Right forelimb (tissue), 1 donor: ENCODE measurements at places on chromosomes 6 and 20.

DNA sequence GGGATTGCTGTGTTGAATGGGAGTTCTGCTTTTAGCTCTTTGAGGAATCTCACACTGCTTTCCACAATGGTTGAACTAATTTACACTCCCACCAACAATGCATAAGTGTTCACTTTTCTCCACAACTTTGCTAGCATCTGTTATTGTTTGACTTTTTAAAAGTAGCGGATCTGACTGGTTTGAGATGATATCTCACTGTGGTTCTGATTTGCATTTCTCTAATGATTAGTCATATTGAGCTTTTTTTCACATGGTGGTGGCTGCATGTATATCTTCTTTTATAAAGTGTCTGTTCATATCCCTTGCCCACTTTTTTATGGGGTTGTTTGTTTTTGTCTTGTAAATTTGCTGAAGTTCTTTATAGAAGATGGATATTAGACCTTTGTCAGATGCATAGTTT lies 588.3 kb upstream of the ADGRB3 start:
- no peak for DNase-seq

GRCh38 chr6:108797951-108798669 lies 50.1 kb upstream of the ARMC2 start:
- no peak for DNase-seq

GRCh38 chr6:165618241-165618640 lies 44.8 kb downstream of the PDE10A start:
- DNase-seq, result no peak

DNA sequence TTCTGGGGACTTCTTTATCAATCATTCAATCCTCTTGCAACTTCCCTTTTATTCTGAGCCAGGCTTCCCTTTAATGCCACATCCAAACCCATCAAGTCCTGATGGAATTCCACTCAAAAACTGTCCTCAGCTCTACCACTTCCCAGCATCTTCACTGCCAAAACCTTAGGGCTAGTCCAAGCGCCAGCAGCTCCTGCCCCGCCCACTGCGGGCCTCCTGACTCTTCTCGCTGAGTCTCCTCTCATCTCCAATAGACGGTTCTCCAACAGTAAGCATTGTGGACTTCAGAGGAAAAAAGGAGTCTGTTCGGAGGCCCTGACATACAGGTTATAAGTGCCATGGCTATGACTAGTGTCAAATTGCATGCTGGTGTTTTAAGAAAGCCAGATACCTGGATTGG lies 38.7 kb upstream of the CNKSR3 start:
- no peak for DNase-seq

- DNase-seq, result peak; percentile 96
These were observed at the start of gene ID4 for GRCh38 chr6:19836799-19837510. Gene ID4 (plus strand): TSS chr6:19837370. CDS start chr6:19837755, 385 bp downstream.

GRCh38 chr6:152554851-152555250 lies 82.3 kb downstream of the SYNE1 start:
- DNase-seq, result no peak

DNA sequence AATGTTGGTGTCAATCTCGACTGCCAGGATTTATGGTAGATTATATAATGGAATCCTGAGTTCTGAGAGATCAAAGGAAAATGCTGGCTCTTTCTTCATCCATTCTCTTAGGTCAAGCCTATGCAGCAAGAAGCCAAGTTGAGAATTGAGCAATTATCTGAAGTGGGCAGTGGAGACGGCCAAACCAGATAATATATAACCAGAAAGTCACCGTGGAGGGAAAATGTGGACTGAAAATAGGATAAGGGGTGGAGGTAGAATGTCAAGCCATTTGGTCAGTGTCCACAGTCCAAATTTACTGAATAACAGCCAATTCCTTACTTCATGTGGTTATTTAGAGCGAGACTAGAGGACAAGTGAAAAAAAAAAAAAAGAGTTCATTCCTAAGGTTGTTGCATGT lies 107.8 kb upstream of the ESR1 start:
- no peak for DNase-seq

DNA sequence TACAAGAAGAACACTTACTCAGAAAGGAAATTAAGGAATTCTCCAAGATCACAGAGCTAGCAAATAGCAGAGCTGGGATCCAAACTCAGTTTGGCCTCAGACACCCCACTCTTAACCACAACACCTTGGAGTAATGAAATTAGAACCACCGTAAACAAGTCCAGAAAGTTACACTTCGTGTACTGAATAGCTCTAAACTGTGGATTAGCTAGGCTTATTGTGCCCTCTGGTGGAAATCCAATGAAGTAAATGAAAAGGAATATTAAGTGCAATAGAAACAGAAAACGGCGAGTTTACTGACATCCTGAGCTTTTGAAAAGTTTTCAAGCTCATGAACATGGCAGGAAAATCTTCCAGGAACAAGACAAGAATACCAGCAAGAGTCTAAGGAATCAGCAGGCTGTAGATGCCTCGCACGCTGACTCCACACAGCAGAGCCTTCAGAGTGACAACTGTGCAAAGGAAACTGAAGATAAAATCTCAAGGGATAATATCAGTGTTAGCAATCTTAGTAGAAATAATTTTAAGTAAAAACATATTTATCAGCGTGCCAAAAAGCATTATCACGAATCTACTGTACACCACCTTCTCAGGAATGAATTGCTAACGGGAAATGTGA lies 34.6 kb downstream of the FBXO5 start:
- peak; percentile 41 for DNase-seq

GRCh38 chr6:92828788-92829187 lies 590.6 kb downstream of the EPHA7 start:
- no peak for DNase-seq

DNA sequence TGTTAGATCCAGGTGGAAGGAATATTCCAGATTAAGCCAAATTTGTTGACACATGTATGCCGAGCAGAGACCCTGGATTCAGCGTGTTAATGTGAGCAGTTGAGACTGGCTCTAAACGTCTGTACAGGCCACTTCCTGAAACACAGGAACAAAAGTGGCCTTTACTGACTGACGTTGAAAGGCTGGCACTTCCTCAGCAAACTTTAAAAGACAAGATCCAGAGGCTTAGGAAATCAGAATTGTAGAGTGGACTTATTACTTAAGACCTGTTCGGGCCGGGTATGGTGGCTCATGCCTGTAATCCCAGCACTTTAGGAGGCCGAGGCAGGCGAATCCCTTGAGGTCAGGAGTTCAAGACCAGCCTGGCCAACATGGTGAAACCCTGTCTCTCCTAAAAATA lies 125.7 kb upstream of the ARID1B start:
- no peak for DNase-seq

GRCh38 chr20:8711501-8711900 lies 357.4 kb upstream of the PLCB4 start:
- no peak for DNase-seq

- DNase-seq, result no peak
These were observed 74.9 kb downstream of the FOXO3 start for GRCh38 chr6:108635505-108636226.

- no peak for DNase-seq
These were observed 577.9 kb upstream of the FLRT3 start for GRCh38 chr20:14915356-14915755.

DNA sequence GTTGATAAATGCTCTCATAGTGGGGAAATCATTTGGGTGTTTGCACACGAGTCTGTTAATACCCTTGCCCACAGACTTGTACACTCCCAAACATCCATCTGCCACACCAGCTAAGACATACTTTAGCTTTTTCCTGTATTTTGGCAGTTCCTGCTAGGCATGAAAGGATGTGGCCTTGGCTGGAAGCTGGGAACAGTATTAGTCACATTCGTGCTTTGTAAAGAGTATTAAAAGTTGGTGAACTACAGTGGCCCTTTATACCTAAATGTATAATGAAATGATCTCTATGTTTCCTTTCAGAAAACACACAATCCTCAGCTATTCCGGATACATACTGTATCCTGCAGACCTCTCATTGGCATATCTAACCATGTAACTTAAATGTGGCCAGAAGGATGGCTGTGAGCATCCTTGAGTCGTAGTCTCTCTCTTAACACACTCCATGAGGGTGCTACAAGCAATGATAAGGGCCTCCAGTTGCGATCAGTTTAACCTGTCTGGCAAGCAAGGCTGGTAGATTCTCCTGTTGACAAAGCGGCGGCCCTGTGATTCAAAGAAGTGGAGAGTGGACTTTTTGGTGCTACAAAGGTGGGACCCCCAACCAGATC lies 1.5 kb downstream of the LEMD2 start:
- DNase-seq, result no peak

DNA sequence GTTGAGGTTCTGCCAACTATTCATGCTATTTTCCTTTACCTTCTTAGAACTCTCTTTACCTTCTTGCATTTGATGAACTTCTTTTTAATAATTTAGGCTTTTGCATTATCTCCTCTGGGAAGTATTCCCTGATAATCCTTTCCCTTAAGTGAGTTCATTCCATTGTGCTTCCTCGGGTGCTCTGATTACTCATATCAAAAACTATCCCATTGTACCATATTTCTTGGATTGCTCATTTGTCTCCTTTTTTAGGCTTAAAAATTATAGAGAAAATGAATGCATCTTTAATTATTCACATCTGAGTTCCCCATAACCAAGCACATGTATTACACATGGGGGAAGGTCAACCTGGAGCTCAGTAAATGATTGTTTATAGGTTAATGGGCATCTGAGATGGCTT lies 2.5 kb downstream of the CALHM4 start:
- no peak for DNase-seq

DNA sequence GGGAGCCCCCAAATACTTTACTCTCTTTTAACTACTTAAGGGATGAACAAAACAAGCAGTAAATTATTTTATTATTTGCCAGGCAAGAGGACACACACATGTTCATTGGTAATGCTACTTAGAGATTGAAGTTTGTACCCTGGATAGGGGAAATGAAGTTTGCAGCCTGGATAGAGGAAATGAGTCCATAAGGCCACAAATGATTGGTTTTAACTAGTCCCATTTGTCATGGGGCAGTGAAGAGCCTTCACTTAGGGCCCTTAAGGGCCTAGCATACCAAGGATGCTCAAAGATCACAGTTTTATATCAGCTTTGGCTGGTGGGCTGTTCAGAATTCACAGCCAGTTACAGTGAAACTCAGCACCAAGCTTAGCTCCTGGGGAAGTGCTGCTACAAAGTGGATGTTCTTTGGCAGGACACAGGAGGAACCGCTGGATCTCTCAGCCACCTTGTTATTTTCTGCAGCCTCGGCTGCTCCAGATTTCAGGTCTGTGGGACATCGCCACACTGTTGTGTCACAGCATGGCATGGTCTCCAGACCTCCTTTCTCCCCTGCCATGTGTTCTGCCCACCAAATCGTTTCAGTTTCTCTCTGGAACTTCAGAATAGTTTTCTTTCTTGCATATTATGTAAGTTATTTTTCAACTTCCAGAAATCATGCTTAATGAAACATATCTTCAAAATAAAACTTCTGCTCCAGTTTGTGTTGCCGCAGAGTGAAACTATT lies 41.8 kb downstream of the NCOA7 start:
- DNase-seq, result no peak

- no peak for DNase-seq
These were observed 10.7 kb downstream of the SDC4 start for GRCh38 chr20:45337367-45338120.

DNA sequence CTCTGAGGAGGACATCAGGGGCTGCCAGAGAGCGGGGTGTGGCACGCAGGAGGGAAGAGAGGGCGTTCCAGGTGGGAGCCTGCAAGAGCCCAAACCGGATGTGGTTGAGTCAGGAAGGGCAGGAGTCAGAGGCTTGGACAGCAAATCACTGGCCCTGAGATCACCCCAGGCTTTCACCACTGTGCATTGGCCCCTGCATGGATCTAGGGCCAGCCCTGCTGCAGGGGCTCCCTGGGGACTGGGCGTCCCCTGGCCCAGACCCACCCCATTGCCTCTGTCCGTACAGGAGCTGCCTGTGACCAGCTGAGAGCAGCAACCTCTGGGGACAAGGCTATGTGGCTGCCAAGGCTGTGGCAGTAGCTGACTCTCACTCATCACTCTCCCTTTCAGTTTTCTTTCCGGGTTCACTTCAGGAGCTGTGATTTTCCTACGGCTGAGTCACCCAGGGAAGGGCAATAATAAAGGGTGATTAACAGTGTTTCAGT lies 33.9 kb downstream of the KCNK17 start:
- DNase-seq, result no peak

GRCh38 chr6:107228754-107229153 lies 113.4 kb upstream of the BEND3 start:
- no peak for DNase-seq

DNA sequence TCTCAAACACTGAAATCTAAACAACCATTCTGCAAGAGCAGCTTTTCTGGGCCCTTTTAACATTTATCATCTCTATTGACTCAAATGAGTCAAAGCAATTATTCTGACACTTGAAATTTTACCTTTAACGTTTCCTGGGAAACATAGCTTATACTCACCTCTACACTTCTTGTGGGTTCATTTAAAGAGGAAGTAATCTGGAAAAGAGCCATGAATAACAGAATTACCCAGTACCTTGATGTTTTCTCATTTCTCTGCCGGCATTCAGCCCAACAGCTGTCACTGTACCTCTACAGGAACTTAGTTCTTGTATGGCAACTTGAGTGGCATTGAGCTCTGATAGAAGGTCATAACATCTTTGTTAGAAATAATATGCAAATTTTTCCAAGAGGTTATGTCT lies 272.2 kb downstream of the KCNQ5 start:
- no peak for DNase-seq

DNA sequence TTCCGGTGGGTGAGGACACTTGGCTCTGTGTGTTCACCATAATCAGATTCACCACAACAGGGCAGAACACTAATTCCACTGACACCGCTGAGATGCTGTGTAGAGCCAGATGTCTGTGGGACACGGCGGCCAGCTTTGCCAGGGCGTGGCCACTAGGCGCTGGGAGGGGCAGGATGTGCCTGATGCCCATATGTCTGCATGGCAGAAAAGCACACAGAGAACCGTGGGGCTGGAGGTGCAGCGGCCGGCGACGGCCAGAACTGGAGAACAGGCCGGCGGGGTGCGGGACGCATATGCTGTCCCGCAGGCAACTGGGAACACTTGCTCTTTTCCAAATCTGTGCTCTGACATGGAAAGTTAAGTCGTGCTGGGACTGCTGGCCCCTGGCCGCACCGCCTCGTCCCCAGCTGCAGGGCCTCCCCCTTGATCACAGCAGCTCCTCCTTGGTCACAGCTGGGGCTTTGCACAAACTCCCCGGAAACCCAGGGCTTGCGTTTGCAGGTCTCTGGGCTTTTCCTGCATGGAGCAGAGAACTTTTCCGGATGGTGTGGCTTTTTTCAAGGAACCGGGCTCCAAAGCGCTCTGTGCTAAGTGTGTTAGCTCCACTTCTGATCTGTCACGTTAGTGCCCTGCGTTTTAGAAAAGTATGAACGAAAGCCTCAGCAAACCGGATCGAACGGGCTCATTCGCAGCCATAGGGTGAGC lies 31.1 kb downstream of the NTSR1 start:
- DNase-seq, result no peak

DNA sequence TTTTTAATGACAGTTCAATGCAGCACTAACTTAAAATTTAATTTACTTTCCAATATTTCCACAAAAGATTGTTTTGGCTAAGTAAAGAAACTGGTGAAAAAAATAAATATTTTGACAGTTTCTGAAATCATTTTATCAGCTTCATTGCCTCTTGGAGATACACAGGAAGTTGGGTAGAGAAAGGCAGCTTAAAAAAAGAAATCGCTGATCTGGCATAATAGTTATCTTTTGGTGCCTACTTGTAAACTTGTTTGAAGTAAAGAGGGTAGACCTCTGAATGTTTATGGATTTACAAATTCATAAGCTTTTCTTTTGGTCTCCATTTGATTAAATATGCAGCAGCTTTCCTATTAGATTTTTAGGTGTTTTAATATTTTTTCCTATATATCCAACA lies 103.4 kb downstream of the RTN4IP1 start:
- no peak for DNase-seq

GRCh38 chr6:73088138-73088813 lies 137.0 kb downstream of the KHDC1L start:
- no peak for DNase-seq

- no peak for DNase-seq
These were observed 51.4 kb downstream of the ZBTB9 start for GRCh38 chr6:33505548-33506370.

- DNase-seq, result no peak
These were observed 58.6 kb downstream of the TMEM242 start for GRCh38 chr6:157264701-157265100.
